ENCODE measurements at places on chromosomes 4 and X. TPM values are rescaled to one million over a fixed set of nuclear protein-coding genes. Genes with fewer than 3 reads are reported as not detected.

GRCh38 chr4:89752932-89753598 is 83.9 kb downstream of the SNCA start:
- peak; percentile 47 for DNase-seq

DNA sequence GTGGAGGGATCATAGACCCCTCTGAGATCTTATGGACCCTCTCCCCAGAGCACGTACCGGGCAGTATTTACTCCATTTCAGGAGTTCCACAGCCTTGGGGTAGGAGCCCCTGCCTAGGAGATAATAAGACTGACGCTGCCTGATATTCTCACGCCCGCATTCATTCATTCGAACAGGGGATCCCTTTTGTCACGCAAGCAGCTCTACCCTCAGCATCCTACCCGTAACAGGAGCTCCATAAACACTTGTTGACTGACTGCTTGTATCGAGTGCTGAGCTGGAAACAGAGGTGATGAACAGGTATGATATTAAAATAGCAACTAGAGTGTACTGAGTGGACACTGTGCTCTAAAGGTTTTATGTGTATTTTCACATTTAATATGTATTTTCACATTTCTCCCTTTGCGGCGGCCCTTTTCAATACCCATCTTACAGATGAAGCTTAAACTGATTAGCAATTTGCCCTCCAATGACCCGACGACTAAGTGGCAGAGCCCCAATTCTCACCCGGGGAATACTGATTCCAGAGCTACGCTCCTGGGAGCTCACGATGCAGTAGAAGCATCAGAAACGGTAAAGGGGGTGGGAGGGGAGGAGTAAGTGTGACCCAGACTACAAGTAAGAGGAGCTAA is 888 bp downstream of the RAB28 start:
- no peak for DNase-seq

DNA sequence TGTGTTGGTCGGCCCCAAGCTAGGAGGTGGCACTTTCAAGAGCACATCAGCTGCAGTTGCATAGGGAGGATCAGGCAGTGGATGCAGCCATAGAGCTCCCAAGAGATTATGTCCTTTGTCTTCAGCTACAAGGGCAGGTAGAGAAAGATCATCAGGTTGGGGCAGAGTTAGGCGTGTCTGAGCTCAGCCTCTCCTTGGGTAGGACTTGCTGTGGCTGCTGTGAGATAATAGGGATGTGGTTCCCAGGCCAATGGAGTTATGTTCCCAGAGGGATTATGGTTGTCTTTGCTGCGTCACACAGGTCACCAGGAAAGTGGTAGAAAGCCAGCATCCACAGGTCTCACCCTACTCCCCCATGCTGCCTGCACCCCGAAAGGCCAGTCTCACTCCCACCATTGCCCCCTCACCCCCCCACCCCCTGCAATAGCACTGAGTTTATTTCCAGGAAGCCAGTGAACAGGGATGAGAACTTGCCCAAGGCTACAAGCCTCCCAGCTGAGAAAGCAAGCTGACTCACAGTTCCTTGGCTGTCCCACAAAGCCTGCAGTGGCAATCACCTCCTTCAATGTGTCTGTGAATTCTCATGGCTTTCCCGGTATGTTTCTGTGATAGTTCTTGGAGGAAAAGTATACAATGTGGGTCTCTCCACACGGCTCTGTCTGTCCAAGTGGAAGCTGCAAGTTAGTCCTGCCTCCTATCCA is 148.4 kb downstream of the STPG2 start:
- DNase-seq: no peak

DNA sequence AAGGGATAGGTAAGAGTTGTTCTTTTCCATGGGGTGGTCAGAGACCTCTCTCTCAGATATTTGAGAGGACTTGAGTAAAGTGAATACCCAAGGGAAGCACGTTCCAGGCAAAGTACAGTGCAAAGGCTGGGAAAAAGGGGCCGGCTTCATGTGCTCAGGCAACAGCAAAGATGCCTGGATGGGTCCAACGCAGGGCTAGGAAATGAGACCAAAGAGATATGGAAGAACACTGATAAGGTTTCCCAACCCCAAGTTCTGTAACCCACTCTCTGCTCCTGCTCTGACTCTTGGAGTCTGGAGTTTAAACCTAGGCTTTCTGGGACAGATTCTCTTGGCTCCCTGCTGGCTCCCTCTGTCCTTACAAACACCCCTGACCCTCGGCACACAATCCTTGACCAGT is 36.2 kb upstream of the PROM1 start:
- DNase-seq: no peak

The HAND2 gene
- 39.6 TPM for polyA plus RNA-seq

Data from ovary (tissue), 10 donors.